Renal cortical epithelial cell (primary cell): ENCODE measurements at places on chromosomes 4 and X. TPM values are rescaled to one million over a fixed set of nuclear protein-coding genes. Genes with fewer than 3 reads are reported as not detected.

- no peak for DNase-seq
Measured at GRCh38 chr4:10577508-10578426, 106.8 kb downstream of the CLNK start.

The STOX2 gene
- 4.5 and 16.4 TPM in 2 replicates for total RNA-seq

- no peak for DNase-seq
Measured at GRCh38 chrX:139222511-139223200, 307.9 kb upstream of the F9 start.

- no peak for DNase-seq
Measured at GRCh38 chr4:119946359-119946758, 120.3 kb downstream of the MAD2L1 start.

GRCh38 chr4:37652747-37653527 is 33.2 kb downstream of the RELL1 start:
- no peak for DNase-seq

The IBSP gene
- total RNA-seq = not detected in 2 replicates

DNA sequence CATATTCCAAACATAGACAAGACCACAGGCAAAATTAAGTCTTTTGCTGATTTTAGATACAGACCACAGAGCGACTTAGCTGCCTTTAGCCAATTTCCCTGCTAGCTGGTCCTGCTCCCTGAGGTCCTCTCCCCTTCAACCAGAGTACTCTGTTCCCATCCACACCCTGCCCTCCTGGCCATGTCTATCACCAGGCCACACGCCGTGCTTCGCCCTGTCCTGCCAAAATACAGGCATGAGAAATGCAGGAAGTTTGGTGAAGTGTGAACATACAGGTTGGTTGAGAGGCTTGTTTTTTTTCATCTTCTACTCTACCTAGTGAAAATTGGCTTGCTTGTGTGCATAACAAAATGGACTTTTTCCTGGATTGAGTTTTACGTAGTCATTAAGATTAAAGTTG is 226.2 kb upstream of the TENM3 start:
- DNase-seq = no peak

DNA sequence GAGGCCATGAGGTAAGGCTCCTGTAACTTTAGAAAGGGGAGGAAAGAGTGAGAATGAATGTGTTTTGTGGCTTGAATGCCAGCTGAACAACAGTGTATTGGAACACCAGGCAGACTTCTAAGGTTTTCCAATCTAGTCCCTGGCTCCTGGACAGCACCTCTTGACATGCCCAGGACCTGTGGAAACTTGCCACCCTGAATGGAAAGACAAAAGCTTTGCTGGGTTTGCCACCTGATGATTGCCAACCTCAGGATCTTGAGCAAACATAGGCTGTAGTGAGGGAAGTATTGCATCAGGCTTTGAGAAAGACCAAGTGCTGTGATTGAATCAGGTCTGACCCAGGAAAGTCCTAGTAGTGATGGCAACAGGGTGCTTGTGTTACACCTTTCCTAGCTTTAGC is 1393.1 kb upstream of the DIAPH2 start:
- no peak for DNase-seq

- DNase-seq = no peak
Measured at GRCh38 chr4:138573246-138573645, 331.1 kb upstream of the SLC7A11 start.

DNA sequence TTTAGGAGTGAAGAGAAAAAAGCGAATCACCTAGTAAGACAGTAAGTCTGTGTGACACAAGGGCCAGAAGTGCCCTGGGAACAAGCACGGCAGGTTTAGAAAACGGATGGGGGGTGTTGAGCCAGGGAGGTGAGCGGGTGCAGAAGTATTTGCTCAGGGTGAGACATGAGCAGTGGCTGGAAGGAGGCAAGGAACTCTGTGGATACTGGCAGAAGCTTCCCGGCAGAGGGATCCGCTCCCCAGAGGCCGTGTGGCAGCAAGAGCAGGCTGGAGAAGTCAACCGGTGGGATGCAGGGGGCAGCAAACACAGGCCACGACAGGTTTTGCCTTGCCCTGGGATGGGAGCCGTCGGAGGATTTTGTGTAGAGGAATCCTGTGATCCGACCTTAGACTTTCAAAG is 2.3 kb upstream of the UVSSA start:
- no peak for DNase-seq

DNA sequence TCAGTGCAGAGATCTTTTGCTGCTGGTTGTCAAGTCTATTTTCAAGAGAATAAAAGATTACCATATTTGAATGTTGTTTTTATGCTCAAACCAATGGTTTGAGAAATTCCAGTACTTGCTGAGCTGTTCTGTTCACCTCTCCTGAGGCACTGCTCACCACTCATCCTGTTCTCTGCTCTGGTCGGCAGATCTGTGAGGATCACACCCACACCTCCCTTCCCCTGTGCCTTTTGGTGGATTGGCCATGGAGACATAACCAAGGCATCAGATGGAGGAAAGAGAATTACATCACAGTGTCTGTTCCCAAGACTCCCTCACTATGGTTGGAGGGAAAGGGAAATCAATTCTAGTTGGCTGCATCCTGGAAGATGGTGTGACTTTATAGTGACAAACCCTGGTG is 391.6 kb downstream of the ARHGAP24 start:
- DNase-seq = peak; percentile 33

- no peak for DNase-seq
Measured at GRCh38 chr4:2127609-2128332, 68.6 kb downstream of the NAT8L start.

The TMSB15B gene
- 4.9 and 8.9 TPM in 2 replicates for total RNA-seq

The EFHC2 gene
- total RNA-seq = 0.17 and 3.2 TPM in 2 replicates

DNA sequence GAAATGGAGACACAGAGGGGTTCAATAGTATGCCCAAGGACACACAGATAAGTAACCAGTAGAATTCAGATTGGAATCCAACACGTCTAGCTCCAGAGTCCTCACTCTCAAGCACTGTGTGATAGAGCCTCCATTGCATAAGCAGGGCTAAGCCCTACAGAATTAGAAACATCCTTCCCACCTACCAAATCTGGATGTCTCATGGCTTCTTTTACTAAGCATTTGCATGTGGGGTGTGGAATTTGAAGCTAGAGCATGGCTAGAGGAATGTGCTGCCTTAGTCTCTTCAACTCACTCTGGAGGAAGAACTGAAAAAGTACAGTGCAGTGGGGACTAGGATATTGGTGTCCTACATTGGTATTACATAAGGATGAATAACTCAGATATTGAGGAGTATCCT is 119.4 kb downstream of the MFAP3L start:
- no peak for DNase-seq

DNA sequence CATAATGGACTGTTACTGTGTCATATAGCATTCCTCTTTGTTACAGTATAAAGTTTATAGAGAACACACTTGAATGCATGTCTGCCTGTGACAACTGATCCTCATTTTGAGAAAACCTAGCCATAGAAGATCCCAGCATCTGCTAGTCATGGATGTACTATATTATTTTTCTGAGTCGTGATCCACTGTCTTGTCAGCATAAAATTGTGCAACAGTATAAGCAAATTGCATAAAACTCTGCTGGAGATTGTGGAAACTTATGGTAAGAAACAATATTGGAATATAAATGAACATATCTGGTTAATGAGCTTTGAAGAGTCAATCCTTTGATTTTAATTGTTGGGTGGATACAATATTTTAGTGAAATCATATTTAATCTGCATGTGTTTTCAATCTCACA is 3.6 kb downstream of the NEIL3 start:
- DNase-seq = no peak

DNA sequence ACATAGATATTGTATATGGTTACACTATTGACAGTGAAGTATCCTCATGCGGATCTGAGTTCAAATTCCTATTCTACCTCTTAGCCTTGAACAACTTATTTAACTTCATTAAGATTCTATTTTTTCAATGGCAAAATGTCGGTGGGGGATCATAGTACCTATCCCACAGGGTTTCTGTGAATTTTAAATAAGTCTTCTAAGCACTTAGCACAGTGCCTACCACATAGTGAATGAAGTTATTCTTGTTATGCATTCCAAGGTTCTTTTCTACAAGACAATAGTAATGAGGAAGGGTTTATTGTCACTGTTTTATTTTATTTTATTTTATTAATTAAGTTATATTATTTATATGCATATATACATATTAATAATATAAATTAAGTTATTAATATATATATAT is 8.8 kb upstream of the ENAM start:
- DNase-seq = no peak

- no peak for DNase-seq
Measured at GRCh38 chrX:24380262-24381187, 20.1 kb downstream of the SUPT20HL1 start.

The TEX11 gene
- 0.05 TPM in 1 of 2 replicates, not detected in the other for total RNA-seq

DNA sequence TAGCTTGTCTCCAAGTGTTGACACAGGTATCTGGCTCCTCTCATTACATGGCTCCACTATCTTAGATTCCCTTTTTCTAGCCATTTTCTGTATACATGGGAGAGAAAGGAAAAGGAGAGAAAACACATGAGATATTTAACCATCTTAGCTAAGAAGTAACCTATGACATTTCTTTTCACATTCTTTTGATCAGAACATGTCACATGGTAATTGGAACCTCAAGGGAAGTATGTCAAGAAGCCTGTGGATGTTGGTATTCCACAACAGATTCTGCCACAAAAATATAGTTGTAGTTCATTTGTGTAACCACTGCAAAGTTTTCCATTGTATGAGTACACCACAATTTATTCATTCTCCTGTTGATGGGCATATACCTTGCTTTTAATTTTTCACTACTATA is 18.7 kb upstream of the GABRB1 start:
- no peak for DNase-seq

The ZMYM3 gene
- 11.3 and 25.1 TPM in 2 replicates for total RNA-seq

GRCh38 chr4:128303986-128304385 is 16.4 kb upstream of the PGRMC2 start:
- no peak for DNase-seq

The SPATA4 gene
- 0.65 and 1.2 TPM in 2 replicates for total RNA-seq

DNA sequence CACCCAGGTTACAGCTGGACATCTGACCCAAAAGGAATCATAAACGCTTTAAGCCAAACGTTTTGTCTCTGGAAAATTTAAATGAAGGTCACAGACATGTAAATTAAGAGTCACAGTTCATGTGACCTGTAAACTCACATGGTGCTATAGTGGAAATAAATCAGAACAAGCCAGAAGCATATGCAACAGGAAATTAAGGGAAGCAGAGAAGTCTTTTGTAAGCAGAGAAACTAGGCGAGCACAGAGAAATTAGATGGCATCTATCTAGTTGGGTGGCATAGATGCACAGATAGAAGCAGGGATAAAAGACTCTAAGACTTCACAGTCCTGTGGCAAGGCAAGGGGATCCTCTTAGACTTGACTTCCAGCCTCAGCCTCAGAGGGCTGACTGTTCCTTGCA is 264.8 kb downstream of the GASK1B start:
- DNase-seq = no peak

DNA sequence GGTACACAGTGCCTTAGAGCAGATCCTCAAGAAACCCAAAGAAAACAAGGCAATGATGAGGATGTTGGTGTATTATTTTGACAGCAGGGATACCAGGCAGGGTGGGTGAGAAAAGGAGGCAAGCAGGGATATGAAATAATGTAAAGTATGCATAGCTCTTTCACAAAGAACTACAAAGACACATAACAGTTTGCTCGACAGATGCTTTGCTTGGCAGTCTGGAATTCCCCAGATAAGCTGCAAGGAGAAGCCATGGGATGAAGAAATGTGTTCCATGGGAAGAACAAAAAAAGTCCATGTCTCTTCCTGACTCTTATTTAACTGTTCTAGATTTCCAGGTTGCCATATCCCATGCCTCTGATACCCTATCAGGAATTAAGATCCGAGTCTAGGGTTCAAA is 75.4 kb downstream of the FAM13A start:
- DNase-seq = no peak

DNA sequence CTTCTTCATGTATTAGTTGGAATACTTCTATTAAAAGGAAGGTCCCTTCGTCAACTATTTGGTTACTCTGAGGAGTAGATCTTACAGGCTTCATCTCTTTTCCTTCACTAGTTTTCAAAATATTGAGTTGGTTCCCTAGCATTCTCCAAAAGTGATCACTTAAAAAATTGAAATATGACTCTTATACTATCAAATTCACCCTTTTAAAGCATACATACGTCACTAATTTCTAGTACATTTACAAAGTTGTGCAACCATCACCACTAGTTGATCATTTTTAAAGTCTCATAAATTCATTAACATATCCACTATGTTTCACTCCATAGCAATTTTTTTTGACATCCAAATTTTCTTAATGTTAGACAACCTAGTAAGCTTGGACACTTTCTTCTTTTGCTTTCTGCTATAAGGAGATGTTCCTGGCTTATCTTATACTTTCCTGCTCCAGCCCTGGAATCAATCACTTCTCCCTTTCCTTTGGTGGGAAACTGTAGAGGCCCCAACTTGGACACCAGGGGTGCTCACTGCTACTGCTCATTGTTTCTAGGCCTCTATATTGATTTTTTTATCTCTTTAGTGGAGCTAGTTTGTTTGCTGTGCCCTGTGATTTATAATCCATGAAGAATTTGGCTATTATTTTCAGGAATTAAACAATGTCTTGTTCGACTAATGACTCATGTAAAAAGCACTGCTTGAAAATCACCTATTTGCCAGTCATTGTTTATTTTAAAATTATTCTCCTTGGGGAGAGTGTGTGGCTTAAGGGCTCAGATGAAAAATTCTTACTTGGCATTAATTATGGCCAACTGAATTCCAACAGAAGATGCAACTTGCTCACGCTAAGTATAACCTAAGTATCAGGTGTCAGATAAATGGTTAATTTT is 4.0 kb upstream of the ZFX start:
- peak; percentile 85 for DNase-seq

GRCh38 chr4:7799736-7800135 is 139.9 kb downstream of the AFAP1 start:
- DNase-seq = no peak

- no peak for DNase-seq
Measured at GRCh38 chr4:108359986-108360681, 191.4 kb upstream of the LEF1 start.

- DNase-seq = no peak
Measured at GRCh38 chr4:1200425-1201035, 28.1 kb upstream of the SPON2 start.

DNA sequence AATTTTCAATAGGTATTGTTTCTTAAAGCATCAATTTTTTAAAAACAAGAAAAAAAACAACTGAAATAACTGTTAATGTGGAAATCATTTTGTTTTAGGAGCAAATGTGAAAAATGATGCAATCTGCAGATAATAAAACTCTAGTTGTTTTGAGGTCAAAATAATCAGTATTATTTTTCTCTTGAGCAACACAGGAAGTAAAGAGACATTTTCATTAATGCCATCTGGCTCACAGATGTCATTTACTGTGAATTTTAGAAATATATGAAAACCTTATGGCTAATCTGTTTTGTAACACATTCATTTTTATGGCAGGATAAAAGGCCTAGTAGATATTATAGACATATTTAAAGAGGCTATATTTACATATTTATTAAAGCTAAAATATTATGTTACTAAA is 141.6 kb downstream of the PCDH18 start:
- no peak for DNase-seq

GRCh38 chr4:76055016-76055415 is 19.1 kb upstream of the CXCL11 start:
- no peak for DNase-seq

The STBD1 gene
- 10.6 and 11.6 TPM in 2 replicates for total RNA-seq

GRCh38 chrX:15073313-15073712 is 196.6 kb downstream of the ASB9 start:
- no peak for DNase-seq

- no peak for DNase-seq
Measured at GRCh38 chr4:82381661-82382296, 8.0 kb upstream of the HNRNPD start.

The CPZ gene
- total RNA-seq = 0.20 TPM in 1 of 2 replicates, not detected in the other

GRCh38 chrX:7272346-7272745 is 124.4 kb upstream of the PUDP start:
- no peak for DNase-seq
